ENCODE measurements at places on chromosomes 7 and 10.

DNA sequence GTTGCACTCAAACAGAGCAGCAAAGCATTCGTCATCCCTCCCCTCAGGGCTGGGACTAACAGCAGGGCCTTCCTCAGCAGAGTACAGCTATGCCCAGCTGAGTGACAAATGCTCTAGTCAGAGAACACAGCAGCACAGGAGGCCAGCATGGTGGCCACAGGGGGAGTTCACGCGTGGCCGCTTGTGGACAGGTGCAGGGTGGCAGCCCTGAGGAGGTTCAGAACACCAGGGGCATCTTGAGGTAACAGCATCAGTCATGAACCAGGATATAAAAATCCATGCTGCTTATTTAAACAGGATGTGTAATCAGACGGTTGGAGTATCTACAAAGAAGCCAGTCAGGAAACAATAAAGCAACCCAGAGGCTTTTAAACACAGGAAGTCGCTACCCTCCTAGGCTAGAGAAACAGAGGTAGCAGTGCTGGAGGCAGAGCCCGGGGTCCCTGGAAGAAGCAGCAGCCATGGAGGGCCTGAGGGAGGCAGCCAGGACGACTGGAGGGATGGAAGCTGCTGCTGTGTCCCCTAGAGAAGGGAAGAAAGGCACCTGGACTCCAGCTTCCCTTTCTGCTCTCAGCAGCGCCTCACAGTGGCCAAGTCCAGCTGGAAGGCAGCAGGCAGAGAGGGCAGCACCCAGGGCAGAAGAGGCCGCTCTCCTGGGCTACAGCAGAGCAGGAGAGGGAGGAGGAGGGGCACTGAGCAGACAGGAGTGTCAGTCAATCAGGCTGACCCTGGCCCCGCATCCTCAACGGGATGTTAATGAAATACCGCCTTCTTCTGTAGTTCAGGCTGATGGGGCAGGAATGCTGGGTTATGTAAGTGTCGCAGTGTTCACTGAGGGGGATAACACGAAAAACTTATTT lies 70.8 kb upstream of the UCN3 start:
- peak; percentile 62 for DNase-seq

DNA sequence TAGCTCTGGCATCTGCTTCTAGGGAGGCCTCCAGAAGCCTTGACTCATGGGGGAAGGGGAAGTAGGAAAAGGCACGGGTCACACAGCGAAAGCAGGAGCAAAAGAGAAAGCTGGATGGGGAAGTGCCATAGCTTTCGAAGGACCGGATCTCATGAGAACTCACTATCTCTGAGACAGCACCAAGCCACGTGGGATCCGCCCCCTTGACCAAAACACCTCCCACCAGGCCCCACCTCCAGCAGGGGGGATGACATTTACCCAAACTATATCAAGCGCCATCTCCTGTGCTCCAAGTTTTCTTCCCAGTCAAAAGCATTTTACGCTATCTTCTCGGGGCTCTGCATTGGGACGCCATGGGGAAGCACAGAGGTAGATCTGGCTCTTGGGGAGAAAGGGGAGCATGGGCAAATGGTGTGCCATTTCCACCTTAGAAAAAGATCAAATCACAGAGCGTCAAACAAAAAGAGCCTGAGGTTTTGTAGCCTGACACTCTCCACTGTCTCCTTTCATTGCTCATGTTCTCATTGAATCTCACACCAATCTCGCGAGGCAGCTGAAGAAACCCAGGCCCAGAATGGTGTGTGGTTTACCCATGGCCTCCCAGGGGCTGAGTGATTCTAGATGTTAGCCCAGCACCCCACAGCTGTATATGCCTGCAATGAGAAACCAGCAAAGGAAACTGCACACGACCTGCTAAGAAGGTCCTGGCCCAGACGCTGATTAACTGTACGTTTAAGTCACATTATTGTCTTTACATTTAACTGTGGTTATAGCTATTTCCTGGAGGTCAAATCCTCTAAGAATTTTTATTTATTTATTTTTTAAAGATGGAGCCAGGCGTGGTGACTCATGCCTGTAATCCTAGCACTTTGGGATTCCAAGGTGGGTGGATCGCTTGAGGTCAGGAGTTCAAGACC lies 8.1 kb upstream of the OLAH start:
- no peak for DNase-seq

- no peak for DNase-seq
Measured at GRCh38 chr10:51312817-51313216, 238.5 kb downstream of the PRKG1 start.

- no peak for DNase-seq
Measured at GRCh38 chr10:77939561-77940001, 13.0 kb upstream of the DLG5 start.

- DNase-seq: no peak
Measured at GRCh38 chr7:4178916-4179687, 503.0 kb upstream of the FOXK1 start.

DNA sequence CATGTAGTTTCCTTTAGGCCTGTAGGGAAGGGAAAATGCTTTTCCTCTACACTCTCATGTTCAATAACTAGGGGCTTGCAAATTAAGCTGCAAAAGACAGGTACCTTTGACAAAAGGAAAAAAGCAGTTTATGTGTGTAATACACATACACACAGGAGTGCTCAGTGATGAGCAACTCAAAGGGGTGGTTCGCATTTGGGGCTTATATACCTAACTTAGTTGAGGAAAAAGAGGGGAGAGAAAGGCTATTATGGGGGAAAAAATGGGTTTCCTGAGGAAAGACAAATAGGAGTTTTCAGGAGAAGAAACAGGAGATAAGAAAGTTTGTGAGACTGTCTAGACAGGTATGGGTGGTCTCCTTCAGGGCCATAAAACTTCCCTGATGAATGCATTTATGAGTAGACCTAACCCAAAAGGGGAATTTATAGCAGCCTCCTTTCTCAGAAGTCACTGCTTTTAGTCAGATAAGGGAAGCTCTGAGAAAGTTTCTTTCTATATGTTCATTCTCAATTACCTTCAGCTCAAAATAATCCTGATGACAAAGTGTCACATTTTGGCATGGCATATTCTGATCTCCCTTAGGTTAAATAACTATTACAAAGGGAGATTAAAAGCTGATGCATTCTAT lies 55.2 kb upstream of the EZH2 start:
- DNase-seq: no peak

GRCh38 chr10:128001363-128001745 lies 94.5 kb downstream of the PTPRE start:
- DNase-seq: no peak

DNA sequence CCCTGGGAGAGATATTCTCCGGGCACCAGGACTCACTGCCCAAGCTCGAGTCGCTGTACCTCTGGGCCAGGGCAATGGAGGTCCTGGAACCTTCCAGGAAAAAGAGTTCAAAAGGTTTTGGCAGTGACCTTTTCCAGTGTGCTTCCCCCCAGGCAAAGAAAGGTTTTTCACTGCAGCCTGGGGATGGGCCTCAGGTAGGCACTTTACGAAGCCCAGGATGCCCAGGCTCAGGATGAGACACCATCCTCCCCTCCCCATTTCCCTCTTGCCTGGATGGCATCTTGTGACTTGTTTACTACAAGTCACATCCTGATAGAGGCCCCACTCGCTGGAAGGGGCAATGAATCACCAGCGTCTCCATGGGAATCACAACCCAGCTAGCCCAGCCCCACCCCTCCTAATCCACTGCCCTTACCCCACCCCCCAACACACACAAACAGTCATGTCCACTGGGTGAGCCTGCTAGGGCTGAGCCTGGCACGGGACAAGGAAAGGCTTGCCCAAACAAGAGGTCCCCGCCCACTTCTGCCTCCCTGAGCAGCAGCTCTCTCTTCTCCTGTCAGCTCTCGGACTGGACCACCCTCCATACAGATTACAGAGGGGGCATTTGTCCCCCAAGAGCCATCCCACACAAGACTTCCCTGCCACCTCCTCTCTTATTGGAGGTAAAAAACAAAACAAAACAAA lies 93.8 kb upstream of the SMNDC1 start:
- no peak for DNase-seq

GRCh38 chr7:106864298-106865081 lies 592 bp upstream of the PIK3CG start:
- no peak for DNase-seq

Data from stimulated activated naive CD8-positive, alpha-beta T cell treated with anti-CD3 and anti-CD28 coated beads, Interleukin-15, amount 100 ng/mL, for 72 hours (primary cell).